Daoy (cell line): ENCODE measurements at places on chromosomes 6 and 20. TPM values are rescaled to one million over a fixed set of nuclear protein-coding genes. Genes with fewer than 3 reads are reported as not detected.

GRCh38 chr20:5735845-5736510 is 14.2 kb upstream of the SHLD1 start:
- DNase-seq: no peak

- peak; percentile 71 for DNase-seq
These were observed 13.0 kb downstream of the BAG6 start for GRCh38 chr6:31639449-31639861.

GRCh38 chr6:20819774-20820400 is 285.6 kb downstream of the CDKAL1 start:
- DNase-seq: no peak

DNA sequence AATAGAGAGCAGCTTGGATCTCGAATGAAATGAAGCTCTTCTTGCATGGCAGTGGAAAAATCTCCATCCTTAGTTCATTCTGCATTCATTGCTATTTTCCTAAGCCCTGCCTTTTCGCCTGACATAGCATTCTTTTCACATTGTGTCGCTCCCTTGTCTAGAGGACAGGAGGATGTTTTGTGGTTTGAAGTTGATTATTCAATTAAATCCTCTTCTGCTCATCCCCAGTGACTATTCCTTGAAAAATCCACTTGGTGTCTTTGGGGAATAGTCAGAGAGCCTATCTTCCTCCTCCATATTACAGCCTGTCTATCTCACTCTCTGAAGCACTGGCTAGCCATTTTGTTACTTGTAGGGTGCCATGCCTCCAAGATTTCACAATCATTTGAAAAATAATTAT is 161.2 kb downstream of the KLHL32 start:
- DNase-seq: no peak

DNA sequence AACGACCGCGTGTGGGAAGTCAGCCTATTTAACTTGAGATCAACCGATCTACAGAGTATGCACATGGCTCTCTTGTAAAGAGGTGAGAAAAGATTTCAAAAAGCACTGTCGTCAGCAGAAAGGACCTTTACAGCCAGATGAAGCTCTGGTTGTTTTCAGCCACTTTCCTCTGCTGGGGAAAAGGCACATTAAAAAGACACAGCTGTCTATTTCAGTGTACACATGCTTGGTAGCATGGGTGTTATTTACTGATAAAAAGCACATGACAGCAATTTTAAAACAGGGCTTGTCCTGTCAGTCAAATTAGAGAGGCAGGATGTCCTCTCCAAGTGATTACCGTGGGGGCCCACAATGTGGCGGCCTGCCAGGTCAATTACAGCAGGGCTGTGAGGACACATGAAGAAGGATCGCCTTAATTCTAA is 188.9 kb downstream of the PRKN start:
- no peak for DNase-seq

GRCh38 chr6:75512591-75512990 is 19.0 kb upstream of the FILIP1 start:
- no peak for DNase-seq

DNA sequence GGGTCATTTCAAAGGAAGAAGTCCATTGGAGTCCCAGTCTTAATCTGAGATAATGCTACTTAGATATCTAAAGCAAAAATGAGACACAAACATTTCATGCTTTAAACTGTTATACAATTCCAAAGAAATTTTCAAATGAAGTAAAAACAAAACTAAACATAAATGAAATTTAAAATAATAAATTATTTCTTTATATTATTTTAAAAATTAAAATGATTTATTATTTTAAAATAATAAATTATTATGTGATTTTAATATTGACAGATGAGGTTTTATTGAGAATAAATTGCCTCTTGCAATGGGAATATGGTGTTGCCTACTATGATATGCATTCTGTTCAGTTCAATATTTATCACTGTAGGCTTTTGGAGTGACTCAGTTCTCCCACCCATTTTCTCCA is 93.7 kb upstream of the BACH2 start:
- no peak for DNase-seq

DNA sequence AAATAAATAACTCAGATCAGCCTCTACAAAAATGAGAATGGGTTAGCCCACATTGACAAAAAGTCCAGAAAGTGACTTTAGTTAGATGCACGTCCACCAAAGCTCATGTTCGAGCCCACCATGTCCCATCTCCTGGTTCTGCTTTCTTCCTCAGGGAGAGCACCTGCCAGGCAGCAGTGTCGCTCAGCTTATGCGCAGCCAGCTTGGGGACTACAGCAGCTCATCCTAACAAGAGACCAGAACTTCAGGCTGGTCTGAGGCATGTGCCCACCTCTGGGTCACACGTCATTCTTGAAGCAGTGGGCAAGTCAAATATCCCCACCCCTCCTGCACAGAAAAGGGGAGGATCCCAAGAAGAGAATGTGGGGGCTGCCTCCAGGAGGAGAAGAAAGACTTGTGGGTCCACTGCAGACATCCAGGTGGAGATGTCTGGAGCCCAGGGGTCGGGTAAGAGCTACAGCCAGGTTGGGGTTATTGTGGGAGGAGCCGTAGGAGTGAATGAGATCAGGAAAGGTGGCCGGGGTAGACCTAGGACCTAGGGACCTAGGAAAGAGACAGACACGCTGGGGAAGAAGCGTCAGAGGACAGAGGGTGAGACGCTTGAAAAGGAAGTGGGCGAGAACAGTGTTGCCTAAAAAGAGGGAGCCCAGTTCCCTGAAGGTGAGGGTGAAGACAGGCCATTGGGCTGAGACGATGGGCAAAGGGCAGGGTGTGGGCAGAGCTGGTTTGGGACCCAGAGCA is 52.5 kb downstream of the SSR1 start:
- DNase-seq: no peak

- DNase-seq: no peak
These were observed 137.0 kb downstream of the NRN1 start for GRCh38 chr6:5869676-5870075.

- DNase-seq: no peak
These were observed 507.4 kb downstream of the MAFB start for GRCh38 chr20:40181676-40182075.

DNA sequence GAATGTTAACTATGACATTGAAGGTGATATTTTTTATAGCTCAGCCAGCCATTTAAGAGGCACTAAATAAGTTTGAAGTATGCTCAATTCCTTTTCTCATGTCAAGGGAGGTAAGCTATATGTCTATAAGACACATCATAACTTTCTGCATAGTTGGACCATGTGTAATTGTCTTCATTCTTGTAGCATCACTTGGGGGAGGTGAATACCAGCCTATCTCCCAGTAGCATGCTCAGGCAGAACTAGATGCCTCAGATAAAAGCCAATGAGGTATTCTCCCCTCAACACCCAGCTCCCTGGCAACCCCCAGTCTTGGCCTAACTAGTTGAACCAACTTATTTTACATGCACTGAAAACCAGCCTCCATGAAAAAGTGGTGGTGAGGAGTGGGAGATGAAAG is 158.3 kb upstream of the JAG1 start:
- no peak for DNase-seq

GRCh38 chr20:8722277-8722928 is 346.5 kb upstream of the PLCB4 start:
- DNase-seq: peak; percentile 58

DNA sequence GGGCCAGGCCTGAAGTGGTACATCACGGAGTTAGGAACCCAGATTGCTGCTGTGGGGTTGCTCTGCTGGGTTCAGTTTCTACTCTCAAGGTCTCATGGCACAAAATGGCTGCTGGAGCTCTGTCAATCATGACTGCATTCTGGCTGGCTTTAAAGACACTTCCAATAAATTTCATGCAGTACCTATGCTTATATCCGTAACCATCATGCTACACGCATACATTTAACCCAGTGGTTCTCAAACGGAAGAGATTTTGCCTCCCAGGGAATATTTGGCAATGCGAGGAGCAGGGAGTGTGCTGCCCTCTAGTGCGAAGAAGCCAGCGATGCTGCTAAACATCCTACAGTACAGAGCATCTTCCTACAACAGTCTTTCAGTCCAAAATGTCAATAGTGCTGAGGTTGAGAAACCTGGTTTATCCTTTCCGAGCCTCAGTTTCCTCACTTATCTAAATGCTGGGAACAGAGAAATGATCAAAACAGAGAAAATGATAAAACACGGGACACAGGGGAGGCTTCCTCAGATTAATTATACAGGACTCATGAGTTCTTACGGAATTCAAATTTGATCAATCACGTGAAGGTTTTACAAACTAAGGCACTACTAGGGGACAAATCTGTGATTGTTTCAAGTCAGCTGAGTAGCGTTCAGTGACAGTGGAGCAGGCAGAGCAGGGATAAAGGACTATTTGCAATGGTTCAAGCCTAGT is 9.6 kb upstream of the SLC2A10 start:
- peak; percentile 48 for DNase-seq

- DNase-seq: peak; percentile 84
These were observed 26.8 kb downstream of the C6orf89 start for GRCh38 chr6:36912586-36912985.

DNA sequence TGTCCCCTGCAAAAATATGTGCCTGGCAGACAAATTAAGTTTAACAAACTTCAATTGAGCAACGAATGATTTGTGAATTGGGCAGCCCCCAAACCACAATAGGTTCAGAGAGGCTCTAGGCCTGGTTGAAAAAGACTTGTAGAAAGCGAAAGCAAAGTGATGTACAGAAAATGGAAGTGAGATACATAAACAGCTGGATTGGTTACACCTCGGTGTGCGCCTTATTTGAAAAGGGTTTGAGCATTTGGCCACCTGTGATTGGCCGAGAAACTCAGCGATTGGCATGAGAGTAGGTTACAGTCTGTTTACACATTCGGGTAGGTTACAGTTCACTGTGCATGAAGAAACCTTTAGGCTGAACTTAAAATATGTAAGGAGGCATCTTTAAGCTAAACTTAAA is 136.9 kb downstream of the CD83 start:
- DNase-seq: no peak

The DPM1 gene
- total RNA-seq: 133 and 153 TPM in 2 replicates

The SDCBP2 gene
- total RNA-seq: 1.3 and 3.7 TPM in 2 replicates

The TRMT11 gene
- 31.5 and 33.4 TPM in 2 replicates for total RNA-seq

The ZNF391 gene
- total RNA-seq: 0.74 and 9.7 TPM in 2 replicates

The MAVS gene
- total RNA-seq: 9.6 and 11.5 TPM in 2 replicates
